NCI-H526 (cell line): ENCODE measurements at places on chromosomes 11 and 22.

DNA sequence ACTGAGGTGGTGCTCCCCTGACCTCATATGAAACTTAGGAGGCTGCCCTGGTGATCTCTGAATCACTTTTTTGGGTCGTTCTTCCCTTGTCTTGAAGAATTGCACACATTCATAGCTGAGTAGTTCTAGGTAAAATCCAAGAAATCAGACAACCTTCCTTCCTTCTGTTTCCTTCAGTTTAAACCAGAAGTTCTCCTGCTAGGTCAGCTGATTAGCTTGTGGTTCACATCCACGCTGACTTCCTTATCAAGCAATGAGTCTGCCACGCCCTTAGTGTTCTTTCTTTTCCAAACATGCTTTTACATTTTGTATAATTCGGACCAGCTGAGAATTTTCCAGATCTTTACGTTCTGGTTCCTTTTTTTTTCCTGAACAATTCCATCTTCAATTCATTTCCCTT, 892.8 kb downstream of the NTM start:
- no peak for DNase-seq

DNA sequence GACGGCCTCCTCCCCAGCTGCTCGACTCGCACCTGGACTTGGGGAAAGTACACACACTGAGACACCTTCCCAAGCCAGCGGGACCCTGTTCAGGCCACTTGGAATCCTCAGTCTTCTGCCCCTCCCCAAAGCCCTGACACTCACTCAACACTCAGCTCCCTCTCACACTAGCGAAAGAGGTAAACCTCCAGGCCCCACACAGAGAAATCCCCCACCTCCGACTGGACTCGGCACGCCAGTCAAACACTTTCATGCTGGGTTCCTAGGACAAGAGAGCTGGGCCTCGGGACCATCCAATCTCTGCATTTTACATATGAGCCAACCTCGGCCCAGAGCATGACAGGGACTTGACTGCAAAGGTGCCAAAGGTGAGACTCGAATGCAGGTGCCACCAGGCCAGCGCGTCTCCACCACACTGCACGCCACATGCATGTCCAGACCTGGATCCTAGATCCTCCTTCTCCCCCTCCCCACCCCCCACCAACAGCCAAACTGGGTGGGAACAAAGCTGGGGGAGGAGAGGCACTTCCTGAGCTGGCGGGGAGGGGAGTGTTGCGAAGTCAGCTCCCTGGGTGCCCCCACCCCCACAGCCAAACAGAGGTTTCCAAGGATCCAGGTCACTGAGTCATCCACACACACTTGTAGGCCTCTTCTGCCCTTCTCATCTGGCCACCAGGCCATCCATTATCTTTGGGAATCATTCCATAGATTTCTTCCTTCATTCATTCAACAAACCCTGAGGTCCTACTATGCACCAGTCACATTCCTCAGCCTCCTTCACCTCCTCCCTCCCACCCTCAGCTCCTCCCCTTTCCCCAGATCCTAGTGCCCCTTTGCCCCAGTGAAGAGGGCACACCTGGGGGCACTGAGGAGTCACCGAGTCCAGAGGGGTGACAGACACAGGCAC, 10.7 kb upstream of the CD5 start:
- no peak for DNase-seq

DNA sequence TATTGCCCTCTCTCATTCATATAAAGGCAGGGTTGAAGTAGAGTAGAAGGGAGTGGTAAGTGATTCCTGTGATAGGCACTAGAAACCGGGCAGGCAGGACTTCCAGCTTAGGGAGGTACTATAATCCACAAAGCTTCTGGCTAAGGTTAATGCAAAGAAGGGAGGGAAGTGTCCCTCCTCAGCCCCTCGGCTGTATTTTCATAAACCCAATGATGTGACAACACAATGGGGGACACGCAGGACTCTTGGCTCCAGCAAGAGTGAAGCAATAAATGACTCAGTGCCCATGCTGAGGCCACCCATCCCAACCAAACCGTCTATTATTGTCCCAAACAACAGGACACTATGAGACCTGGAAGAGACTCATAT, 90.7 kb downstream of the ETS1 start:
- DNase-seq = no peak

GRCh38 chr11:59272771-59273372, 60.1 kb upstream of the MPEG1 start:
- no peak for DNase-seq

- DNase-seq = no peak
Measured at GRCh38 chr22:49577168-49578060, 250.3 kb downstream of the BRD1 start.

DNA sequence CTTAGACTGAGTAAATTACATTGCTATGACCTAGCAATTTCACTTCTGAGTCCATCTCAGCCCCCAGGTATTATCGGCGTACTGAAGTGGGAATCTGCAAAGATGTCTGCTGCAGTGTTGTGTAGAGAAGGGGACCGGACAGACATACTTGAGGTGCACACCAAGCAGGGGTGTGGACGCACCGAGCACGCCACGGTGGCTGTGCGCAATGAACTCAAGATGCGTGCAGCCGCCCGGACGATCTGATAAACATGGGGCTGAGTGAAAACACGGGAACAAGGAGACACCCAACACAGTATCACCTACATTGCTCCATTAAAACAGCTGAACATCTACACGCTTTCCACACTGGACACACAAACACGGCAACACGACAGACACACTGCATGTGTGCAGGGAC, 454.3 kb downstream of the OPCML start:
- peak; percentile 58 for DNase-seq
